ENCODE measurements at places on chromosomes 6 and 20.

- no peak for DNase-seq
Measured at GRCh38 chr6:146355521-146356100, 188.0 kb upstream of the RAB32 start.

DNA sequence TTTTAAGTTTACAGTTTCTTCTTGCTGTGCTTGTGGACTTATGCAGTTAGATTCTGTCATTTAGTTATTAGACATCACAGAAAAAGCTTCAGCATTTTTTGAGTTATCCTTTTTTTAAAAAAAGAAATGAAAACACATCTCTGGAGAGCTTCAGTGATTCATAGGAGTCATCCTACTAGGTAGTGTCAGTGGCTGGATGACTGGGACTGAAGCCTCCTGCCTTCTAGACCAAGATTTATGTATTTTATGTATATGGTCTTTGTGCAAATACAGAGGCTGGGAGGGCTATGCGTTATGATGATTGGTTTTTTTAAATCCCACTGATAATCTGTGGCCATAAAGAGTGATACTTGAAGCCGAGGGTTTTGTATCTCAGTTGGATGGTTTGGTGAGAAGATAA, 125.9 kb upstream of the JAG1 start:
- no peak for DNase-seq

- no peak for DNase-seq
Measured at GRCh38 chr20:44438782-44439181, 36.9 kb upstream of the TTPAL start.

DNA sequence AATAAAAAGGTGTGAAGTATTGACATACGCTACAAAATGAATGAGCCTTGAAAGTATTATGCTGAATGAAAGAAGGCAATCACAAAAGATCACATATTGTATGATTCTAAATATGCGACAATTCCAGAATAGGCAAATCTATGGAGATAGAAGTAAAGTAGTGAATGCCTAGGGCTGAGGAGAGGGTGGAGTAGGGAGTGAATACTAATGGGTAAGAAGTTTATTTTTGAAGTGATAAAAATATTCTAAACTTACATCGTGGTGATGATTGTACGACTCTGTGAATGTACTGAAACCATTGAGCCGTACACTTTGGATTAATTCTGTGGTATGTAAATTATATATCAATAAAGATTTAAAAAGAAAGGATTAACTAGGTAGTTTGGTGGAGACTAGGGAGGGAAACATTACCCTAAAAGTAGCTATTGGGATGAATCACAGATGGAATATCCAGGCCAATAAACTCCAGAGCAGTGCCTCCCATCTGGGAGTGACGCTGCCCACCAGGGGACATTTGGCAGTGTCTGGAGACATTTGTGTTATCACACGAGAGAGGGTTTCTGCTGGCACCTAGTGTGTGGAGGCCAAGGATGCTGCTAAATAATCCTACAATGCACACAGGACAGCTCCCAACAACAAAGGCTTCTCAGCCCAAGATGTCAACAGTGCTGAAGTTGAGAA, 214.2 kb upstream of the PCSK2 start:
- DNase-seq, result no peak

DNA sequence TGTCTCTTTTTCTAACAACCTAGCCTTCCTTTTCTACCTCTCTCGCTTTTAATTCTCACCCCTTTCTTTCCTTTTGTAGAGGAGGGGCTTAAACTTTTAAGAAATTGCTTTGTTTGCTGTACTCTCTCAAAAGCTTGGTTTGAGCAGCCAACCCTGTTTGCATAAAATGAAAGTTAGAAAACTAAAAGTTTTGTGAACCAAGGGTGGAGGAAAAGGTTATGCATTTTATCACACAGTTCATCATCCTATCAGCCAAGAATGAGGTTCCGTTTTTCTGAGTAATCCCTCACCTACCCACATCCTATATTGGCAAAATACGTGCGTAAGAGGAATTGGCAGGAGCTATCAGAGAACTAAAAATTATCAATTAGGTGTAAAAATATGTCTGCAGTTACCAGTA, 42.8 kb upstream of the LOC128125822 start:
- no peak for DNase-seq

DNA sequence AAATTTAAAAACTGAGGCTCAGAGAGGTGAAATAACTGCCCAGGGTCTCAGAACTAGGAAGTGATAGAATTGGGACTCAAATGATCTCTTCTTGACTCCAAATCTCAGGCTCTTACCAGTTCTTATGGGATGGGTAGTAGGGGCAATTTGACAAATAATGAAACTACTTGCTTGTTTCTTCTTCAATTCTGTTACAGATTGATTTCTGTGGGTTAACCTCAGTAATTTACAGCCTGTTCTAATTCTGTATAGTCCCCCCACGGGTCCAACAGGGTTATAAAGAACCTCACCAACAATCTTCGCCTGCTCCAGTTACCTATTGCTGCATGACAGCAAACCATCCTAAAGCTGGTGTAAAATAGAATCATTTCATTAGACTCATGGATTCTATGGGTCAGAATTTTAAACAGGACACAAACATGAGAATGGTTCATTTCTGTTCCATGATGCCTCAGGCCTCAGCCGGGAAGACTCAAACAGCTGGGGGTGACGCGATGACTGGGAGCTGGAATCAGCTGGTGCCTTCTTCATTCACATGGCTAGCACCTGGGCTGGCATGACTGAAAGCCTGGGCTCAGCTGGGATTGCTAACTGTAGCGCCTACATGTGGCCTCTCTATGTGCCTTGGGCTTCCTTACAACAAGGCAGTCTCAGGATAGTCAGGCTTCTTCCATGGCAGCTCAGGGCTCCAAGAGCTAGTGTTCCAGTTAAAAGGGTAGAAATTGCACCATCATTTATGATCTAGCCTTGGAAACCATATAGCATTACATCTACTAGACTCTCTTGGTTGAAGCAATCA, 6.6 kb upstream of the WFDC2 start:
- DNase-seq, result no peak

DNA sequence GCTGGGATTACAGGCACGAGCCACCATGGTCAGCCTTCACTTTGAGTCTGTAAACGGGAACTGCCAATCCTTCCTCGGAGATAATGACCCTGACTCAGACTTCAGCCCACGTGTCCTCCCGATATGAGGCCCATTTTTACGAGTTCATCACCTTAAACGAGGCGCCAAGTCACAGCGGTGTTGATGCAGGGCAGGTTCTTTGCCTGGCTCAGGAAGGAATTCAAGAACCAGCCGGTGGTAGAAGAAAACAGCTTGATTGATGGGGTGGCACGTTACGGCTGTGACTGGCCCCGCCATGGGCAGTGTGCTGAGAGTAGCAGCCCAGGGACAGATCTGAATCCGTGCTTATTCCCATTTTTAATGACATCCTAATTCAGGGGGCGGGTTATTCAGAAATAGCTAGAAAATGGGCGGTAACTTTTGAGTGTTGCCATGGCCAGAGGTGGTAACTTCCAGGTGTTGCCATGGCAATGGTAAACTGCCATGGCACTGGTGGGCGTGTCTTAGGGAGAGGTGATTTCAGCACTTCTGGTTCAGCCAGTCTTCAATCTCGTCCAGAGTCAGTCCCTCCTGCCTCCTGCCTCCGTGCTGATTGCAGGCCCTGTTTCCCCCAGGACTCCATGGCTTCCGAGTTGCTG, 9.1 kb upstream of the MAP1LC3A start:
- no peak for DNase-seq

DNA sequence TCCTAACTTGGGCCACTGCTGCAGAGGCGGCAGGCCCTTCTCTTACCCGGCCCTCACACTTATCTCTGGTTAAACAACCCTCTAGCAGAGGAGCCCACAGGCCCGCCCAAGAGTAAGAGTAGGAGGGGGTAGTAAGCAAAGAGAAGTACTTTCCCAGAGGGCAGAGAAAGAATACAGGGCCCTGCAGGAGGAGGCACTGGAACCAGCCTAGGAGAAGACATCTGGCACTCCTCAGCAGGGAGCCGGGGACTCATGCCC, 10.1 kb downstream of the MTCH1 start:
- no peak for DNase-seq

DNA sequence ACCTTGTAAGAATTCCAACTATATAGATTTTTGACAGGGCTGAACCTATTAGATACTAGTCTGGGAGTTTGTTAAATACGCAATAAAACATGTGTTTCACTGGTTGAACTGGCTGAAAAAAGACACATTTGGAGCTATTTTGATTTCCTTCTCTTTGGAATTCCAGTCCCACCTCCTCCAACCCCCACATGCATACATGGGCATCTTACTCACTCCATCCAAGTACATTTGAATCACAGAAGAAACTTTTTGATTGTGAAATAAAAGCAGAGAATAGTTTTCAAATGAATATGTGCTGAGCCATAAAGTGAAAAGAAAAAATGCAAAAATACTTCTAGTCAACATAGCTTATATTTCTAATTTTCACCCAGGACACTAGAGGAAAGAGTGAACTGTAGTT, 33.9 kb upstream of the STXBP5 start:
- no peak for DNase-seq

DNA sequence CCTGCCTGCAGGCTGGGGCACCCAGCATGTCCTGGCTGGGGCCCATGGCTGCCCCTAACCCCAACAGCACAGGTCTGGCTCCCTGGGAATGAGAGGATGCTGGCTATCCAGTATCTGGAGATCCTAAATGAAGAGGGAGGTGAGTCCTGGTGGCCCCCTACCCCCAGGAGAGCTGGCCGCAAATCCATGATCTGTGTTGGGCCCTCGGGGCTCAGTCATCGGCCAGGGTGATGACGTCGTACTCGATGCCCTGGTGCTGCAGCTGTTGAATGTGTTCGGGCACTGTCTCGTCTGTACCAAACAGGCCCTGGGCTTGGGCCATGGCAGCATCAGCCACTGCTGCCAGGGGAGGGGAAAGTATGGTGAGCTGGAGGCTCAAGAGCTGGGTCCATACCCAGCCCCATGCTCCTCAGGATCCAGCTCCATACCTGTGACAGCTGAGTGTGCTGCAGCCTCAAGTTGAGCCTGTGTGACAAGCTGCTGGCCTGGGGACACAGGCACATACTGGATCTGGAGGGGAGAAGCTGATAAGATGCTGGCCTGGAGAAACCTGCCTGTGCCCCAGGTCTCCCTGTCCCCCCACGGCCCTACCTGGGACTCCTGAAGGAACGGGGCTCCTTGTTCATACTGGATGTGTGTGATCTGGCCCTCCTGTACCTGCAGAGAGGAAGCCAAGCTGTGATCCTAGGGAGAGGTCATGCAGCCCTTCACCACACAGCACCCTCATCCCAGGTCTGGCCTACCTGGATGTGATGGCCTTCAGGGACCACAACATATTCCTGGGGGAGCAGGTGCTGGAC, 14.5 kb downstream of the PCIF1 start:
- DNase-seq, result no peak

GRCh38 chr6:90720404-90720803, 133.5 kb upstream of the MAP3K7 start:
- no peak for DNase-seq

- no peak for DNase-seq
Measured at GRCh38 chr6:19311786-19312185, 525.4 kb upstream of the ID4 start.

DNA sequence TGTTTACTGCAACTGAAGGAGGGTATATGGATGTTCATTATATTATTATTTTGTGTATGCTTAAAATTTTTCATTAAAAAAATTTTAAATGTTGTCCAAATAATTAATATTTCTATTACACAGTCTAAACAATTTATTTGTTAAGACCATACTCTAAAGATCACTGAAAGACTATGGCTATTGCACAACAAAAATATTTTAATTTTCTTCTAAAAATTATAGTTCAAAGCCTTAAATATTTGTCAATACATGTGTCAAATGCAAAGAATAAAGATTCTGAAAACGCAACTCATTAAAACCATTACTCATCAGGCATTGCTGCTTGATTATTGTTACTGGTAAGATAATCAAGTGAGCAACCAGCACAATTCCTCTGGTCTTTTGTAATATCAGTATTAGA, 2.2 kb downstream of the MMS22L start:
- no peak for DNase-seq

GRCh38 chr20:48920527-48921167, 864 bp upstream of the ARFGEF2 start:
- DNase-seq, result no peak

DNA sequence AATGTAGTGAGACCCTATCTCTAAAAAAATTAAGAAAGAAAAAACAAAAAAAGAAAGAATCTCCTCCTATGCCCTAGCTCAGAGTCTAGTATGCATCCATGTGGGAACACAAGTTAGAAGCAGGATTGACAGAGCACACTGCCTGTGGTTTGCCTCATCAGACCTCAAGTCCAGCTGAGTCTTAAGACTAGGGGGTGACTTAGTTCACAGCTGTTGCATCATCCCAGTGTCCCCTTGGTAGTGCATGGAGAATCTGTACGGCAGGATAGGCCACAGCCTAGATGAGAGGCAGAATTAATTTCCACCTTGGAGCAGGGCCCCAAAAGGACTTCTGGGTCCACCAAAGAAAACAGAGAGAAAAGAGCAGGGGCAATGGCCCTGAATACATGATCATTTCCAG, 13.7 kb downstream of the PNPLA1 start:
- DNase-seq, result no peak

DNA sequence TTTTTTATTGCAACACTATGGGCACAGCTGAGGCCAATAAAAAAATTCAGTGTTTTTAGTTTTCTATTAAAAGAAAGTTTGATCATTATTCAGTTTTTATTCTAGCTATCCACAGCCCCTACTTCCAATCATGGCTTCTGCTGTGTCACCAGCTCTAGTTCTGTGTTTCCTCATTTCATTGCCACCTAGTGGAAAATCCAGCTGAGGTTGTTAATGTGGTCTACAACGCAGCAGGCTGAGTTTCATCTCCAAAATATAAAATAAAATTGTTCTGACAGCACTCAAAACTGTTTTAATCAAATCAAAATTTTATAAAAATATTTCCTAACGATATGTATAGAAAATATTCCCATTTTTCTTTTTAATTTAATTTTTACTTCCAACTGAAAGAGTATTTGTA, 13.6 kb downstream of the COL9A1 start:
- DNase-seq, result no peak

DNA sequence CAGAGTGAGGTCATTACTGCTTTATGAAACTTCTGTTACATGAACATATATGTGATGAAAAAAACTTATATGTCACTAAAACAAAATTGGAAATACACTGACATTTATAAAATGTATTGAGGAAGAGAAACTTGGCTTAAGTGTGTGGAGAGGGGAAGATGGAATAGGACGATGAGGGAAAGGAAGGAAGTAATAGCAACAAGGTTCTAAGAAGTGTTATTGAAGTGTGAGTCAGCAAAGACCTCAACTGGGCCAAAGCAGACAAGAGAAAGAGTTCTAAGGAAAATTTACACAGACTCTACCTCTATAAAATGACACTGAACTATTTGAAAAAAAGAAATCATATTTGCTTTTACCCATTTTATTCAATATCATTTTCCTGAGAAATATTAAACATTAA, 38.3 kb downstream of the SNX3 start:
- DNase-seq, result no peak

DNA sequence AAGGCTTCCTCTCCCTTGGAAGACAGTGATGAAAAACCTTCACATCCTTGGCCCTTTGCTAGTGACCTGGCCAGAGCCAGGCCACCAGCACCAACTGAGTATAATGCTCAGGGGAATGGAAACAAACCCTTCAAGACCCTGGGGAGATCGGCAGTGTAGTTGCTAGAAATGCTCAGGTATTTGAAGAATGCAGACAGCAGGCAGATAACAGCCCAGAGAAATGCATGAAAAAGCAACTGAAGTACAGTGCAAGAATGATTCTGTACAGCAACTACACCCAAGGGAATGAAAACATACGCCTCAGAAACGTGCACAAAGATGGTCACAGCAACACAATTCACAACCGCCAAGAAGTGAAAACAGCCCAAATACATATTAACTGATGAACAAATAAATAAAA, 41.1 kb downstream of the PPP1R3G start:
- no peak for DNase-seq

Data from stimulated activated CD8-positive, alpha-beta memory T cell treated with anti-CD3 and anti-CD28 coated beads, Interleukin-12 subunit alpha, Interleukin-12 subunit beta, amount 100 ng/mL, for 1 hour (primary cell).